ENCODE measurements at places on chromosomes 5 and 9.

GRCh38 chr5:178244576-178244975 is 12.0 kb upstream of the PHYKPL start:
- peak; percentile 31 for DNase-seq

- DNase-seq: no peak
Observed at GRCh38 chr9:131530546-131530919, 530 bp downstream of the UCK1 start.

DNA sequence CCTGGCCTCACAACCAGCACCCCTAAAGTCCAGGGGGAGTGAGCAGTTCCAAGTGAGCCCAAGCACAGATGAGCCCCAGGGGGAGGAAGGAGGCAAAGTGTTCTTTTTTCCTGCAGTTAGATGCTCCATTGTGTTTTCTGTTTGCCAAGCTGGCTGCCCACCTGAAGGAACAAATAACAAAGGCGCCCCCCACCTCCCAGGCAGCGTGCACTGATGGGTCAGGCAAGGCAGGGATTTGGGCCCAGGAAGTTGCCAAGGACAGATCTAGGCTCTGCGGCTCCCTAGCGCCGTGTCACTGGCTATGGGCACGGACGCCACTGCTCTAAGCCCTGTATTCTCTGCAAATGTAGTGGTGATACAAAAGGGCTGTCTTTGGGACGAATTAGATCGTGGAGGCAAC is 21.8 kb downstream of the FGF1 start:
- no peak for DNase-seq

- DNase-seq: no peak
Observed at GRCh38 chr5:123907349-123907748, 395.4 kb downstream of the CSNK1G3 start.

- DNase-seq: no peak
Observed at GRCh38 chr5:151970885-151971284, 46.2 kb upstream of the GLRA1 start.

DNA sequence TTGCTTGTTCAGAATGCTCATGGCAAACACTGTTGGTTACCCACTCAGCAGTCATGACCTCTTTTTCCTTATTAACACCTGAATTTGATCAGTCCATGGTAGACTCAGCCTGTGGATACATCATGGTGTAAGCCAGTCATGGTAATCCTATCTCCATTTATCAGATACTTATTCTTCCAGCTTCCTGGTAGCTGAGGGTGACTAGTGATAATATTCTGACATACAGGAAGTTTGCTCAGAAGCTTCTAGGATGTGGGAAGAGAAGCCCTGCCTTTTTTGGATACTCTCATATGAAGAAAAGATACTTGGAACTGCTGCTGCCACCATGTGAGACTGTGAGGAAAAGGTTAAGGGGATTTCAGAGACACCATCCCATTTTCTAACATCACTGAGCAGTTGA is 7.3 kb downstream of the GDA start:
- no peak for DNase-seq

DNA sequence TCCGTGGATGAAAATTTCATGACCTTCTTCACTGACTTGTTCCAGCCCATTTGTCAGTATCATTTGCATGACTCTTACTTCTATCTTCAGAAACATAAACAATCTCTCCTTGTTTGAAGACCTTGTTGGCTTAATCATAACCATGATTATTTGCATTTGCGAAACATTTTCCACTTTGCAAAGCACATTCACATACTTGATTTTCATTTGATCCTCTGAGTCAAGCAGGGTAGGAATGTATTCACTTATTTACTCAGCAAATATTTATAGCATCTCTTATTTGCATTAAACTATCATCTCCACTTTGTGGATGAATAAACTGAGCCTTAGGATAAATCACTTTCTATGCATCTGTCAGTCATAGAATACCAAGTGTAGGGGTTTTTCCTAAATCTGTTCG is 343.0 kb upstream of the SGCD start:
- DNase-seq: peak; percentile 11

DNA sequence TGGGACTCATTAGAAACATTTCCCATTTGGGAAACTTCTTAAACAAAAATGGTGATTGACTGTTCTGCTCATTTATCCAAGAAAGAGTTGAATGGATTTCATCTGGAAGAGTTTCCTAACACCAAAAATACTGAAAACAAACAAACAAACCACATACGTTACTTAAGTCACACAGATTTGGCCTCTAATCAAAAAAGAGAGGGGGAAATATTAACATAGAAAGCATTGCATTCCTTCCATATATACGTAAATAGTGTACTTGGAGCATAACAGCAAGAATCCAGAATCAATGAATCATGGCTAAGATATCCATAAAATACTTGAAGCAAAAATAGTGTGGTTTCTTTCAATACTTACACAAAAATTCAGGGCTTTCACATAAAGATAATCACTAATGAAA is 189.8 kb upstream of the MAP3K1 start:
- peak; percentile 37 for DNase-seq

DNA sequence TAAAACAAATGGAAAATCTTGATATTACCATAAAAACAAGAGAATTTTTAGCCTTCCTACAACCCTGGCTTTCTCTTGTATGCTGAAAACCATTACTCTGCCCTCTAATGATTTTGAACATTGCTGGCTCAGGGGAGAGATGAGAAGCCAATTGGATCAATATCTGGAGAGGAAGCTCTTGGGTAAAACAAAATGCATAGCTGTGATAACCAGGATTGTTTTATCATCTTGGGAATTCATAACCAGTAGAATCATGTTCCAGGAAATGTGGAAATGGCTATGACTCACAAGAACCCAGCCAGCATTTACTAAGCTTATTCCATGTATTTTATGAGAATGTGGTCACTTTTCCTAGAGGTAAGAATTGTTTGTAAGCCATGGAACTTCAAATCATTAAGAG is 51.1 kb upstream of the CTNND2 start:
- DNase-seq: no peak

- no peak for DNase-seq
Observed at GRCh38 chr5:107979900-107980299, 309.2 kb upstream of the EFNA5 start.

GRCh38 chr9:11312966-11313365 is 700.2 kb upstream of the PTPRD start:
- DNase-seq: no peak

- no peak for DNase-seq
Observed at GRCh38 chr5:178499352-178499751, 90.8 kb downstream of the COL23A1 start.

DNA sequence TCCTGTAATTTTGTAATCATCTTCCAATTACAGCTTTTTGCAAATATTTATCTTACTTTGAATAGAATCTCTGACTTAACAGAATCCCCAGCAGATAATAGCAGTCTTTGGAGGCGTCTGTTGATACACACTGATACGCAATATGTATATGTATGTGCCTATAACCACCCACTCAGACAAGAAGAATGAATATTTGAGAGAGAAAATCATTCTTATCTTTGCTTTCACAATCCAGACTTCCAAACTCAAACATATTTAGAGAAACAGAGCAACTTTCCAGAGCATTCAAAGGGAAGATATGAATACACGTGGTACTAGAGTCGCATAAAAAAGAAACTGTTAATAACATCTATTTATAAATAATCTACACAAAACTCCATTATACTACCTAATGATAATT is 6.1 kb downstream of the RORB start:
- no peak for DNase-seq

- no peak for DNase-seq
Observed at GRCh38 chr5:51047369-51047768, 335.9 kb upstream of the ISL1 start.

DNA sequence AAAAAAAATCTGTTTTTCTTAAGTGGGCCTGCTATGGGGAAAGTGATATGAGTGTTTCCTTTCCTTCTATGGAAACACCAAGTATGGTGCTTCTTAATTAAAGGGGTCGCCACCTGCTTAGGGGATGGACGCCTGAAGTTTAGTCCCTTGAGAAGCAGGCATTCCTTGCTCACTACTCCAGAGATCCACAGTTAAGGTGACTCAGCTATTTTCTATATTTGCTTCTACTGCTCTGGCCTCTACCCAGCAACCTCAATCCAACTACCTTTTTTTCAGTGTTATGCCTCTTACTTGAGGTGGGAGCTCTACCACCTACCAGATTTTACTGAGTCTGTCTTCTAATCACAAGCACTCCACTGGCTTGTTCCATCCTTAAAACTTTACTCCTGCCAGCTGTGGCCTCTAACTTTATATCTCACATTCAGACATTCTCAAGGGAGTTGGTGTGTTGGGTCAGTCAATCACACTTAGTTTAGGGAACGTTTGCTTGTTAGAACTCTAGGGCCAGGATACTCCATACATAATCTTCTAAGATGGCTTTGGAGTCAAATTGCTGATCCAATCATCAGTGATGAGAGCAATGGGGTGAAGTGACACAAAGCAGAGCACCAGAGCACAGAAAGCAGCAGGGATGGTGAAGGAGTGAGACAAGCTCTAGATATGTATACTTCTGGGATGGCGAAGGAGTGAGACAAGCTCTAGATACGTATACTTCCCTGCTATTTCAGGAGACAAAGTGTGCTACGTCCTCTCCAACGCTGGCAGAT is 708.1 kb downstream of the EFNA5 start:
- no peak for DNase-seq

DNA sequence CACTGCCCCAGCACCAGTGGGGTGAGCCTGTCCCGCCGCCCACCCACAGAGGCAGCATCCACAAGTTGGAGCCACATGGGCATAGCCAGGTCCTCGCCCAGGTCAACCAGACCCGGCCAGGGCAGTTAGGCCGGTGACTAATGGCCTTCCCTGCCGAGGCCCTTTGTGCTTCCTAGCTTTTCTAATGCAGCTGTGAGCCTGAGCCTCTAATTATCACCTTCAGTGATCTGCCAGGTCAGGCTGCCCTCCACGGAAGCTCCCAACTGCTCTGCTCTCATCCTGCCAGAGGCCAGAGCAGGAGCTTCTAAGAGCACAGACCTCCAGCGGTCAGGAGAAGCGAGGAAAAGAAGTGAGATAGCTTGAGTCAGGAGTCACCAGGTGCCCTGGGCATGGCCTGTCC is 87.1 kb upstream of the PPP1R26 start:
- no peak for DNase-seq

DNA sequence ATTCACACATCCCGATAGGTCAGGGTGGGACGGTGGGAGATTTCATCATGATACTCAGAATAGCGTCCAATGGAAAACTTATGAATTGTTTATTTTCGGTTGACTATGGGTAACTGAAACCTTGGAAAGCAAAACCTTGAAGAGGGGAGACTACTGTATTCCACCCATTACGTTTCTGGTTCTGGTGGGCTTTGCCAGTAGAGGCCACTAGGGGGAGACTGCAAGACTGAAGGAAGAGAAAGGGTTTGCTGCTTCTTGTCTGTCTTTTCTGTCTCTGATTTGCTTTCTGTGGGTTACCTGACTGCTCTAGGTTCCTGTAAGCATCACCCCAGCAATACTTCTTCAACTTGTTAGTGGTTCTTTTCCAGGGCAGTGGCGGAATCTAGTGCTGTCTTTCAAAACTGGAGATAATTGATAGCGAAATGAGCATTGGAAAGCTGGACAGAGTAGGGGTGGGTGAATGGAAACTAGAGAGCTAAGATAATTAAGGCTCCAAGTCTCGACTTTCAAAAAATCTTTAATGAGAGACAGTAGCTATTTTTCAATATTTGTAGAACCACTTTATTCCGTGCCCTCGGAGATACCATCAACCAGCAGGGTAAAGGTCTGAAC is 27.0 kb downstream of the GRIN3A start:
- no peak for DNase-seq

DNA sequence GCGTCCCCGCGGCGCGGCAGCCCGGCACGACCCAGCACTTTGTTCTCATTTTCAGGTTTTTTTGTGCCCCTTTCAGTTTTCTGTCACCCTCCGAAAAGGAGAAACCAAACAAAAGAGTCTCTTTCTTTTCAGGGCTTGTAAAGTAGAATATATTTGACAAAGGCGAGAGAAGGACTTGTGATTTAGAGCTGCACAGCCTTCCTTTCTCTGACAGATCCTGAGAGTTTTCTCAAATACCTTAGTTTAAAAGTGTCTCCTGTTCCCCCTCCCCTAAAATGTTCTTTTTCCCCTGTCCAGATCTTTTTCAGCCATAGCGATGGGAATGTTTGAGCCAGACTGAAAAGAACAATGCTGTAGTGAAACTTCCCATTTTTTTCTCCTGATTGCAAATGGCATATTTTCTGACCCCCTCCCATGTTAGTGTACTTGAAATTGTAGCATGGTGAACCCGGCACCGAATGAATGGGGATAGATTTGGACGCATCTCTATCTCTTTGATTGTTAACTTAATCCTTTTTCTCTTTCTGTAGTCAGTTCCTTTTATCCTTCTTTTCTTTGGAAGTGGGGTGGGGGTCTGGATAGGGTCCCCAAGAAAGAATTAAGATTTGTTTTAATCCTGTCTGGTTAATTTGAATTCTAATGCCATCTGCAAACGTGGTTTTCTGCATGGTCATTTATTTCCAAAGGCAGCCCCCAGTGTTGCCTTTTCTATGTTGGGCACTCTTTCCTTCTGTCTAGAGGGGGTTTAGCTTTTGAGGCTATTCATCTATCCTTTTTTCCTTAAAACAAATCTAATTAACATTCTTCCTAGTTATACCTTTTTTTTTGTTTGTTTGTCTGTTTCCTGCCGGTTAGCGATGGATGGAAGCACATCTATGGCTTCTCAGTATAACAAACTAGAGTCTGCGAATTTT is 2.2 kb downstream of the ZSWIM6 start:
- no peak for DNase-seq

- no peak for DNase-seq
Observed at GRCh38 chr5:180646289-180646962, 3.0 kb downstream of the FLT4 start.

DNA sequence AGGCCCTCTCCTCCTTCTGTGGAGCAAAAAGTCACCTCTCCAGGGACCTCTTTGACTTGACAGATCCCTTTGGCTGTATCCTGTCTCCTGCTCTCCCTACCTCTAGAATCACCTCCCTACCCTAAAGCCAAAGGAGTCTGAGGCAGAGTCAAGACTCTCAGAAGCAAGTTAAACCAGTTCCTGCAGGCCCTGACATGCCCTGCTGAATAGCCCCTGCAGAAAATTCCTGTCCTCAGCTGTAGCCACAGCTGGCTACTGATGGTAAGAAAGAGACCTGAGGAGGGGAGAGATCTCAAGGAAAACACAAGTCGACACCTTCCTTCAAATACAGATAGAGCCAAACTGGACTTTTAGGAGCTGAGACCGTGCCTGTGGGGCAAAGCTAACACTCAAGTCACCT is 23.7 kb upstream of the UBAP2 start:
- DNase-seq: no peak

DNA sequence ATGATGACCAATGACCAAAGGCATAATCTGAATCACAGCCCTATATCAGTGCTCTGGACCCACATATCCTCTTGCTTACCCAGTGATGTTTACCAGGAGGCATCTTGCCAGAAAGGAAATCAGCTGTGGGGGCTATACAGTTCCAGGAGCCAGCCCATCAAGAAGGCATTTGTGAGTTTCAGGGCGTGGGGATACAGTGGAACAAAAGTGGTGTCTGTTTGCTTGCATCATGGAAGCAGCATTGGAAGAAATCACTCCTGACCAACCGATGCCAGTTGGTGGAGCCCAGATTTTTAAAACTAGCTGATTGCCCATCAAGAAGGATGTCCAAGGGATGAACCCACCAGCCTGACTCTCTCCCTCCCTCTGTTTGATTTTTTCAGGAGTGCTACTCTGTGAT is 106.5 kb upstream of the EGFLAM start:
- no peak for DNase-seq

GRCh38 chr9:1007312-1007711 is 30.9 kb downstream of the DMRT3 start:
- DNase-seq: no peak

GRCh38 chr5:98268162-98268860 is 505.2 kb upstream of the RGMB start:
- no peak for DNase-seq
